ENCODE measurements at places on chromosomes 6 and 20.

- no peak for DNase-seq
Observed at GRCh38 chr6:160238761-160239751, 19.6 kb downstream of the SLC22A2 start.

DNA sequence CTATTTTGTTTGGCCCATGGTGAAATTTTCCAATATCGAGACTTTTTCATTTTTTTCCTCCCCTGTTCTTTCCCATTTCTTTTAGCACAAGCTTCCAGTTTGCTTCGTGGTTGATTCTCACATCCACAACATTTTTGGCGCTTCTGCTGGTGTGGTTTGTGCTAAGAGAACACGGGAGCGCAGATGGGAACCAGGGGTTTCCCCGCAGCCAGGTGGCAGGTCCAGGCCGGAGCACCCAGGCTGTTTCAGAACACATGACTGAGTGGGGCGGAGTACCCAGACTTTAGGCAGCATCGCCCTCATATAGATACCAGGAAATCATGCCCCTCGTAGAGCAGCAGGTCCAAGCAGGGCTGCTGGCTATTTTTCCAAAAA lies 58.0 kb downstream of the SYTL3 start:
- no peak for DNase-seq

DNA sequence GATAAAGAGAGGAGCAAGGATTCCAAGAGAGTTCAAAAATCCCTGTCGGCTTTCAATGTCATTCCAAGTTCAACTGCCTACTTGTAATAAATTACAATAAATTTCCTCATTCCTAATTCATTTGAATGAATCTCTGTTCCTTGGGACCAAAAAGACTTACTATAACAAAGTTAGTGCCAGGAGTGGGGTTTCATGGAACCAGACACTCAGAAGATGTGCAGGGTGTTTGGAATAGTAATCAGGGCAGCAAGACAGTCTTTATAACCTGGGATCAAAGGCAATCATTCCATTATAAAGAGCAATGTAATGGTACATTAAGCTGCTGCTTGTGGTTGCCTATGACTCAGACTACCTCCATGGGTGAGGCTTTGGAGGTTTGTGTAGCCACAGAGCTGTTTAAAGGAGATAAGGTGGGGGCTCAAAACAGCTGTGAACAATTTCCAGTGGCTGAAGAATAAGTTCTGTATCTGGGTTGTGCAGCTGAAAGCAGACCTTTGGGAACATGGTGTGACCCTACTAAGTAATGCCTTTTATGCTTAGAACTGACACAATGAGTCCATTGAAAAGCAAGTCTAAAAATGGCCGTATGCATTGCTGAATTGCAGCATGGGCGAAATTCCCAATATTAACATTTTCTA lies 159.9 kb downstream of the LINC00237 start:
- no peak for DNase-seq

GRCh38 chr20:5656126-5656525 lies 94.1 kb upstream of the SHLD1 start:
- no peak for DNase-seq

DNA sequence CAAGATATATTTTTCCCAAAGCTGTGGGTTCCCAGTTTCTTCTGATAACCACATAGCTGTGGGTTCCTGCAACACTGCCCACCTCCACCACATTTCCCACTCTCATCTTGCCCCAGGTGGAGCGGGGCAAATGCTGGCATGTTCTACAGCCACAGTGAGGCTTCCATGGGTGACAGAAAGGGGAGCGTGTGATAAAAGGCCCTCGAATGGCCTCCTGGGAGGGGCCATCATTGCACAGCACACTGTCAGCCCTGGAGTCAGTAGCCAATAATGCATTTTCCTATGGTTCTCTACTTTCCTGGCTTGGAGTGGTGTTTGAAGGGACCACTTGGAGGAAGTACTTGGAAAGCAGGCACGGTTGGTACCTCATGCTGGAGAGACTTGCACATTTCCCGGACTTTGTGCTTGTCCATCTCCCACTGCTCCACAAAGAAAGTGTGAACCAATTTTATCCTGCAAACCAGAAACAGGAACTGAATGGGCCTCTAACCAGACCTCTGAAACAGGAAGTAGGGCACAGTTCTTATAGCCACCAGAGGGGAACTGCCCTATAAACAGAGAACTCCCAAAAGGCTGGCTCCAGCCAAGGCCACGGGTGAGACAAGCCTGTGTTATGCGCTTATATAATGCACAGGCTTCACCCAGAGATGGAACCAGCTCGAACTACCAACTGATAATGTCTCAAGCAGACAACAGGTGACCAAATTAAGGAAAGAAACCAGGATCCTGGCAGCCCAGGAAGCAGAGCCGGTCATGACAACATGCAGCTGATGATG lies 8.6 kb downstream of the MAP3K5 start:
- DNase-seq, result no peak

DNA sequence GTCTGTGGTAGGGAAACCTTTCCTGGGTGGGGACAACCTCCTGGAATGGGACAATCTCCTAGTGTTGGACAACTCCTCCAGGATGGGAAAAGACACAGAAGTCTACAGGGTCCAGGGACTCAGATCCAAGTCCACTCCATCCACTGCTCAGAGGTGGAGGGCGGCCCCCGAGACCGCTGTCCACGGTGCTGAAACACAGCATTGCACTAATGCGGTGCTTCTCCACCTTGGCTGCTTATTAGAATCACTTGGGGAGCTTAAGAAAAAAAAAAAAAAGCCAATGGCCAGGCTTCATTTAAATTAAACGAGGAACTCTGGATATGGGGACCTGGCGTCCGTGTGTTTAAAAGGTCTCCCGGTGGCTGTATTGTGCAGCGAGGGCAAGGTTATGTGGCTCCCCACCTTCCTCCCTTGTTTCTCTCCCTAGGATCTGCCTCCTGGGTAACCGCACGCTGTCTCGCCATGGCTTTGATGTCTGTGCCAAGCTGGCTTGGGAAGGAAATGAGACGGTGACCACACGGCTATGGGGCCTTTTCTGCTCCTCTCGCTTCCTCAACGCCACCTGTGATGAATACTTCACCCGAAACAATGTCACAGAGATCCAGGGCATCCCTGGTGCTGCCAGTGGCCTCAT lies 12.0 kb downstream of the SLC12A5 start:
- no peak for DNase-seq

DNA sequence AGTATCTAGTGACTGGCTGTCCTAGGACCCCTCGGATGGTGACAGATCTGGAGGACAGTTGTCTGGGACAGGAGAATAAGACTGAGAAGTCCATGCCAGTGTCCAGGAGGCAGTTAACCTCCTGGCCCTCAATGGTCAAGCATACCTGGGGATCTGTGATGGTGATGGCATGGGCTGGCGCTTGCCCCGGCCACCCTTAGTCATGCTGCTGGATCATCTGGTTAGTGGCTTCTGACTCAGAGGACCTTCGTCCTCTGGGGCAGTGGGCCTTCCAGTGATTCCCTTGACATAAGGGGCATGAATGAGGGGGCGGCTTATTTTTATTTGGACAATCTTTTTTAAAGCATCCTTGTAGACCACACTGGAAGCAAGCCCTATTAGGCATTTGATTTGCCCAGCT lies 24.0 kb upstream of the SF3B5 start:
- no peak for DNase-seq

- DNase-seq, result no peak
Observed at GRCh38 chr20:10427060-10427692, 6.8 kb downstream of the MKKS start.
